ENCODE measurements at places on chromosomes 2 and 18.

- DNase-seq, result no peak
These were observed 79.8 kb upstream of the CAVIN2 start for GRCh38 chr2:191926671-191927070.

DNA sequence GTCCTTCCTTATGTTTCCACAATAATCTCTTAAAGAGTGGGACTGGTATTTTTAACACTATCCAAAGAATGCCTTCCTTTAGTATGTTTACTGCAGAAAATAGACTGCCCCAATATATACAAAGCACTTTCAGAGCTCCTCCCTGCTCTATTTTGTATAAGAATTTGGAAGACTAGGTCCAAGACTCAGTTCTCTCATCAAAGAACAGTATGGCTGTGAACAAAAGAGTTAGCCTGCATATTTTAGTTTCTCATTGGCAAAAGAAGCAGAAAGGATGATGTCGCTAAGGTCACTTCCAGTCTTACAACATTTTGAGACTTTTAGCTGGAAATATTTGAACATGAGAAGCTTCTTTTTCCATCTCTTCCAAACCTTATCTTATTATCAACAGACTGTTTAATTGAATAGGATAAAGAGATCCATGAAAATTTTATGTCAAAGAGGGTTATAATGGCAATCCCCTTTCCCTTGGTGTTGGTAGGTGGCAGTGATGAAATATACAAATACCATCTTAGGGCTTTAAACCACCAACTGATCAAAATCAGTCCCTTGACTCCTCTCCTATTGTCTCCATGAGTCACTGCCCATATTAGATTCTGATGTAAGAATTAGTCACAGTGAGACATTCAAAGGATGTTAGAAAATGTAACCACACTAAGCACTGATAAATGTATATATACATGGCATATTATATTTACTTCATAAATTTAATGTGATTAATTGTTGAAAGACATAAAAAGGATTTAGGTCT lies 266.9 kb upstream of the DSEL start:
- DNase-seq, result no peak

DNA sequence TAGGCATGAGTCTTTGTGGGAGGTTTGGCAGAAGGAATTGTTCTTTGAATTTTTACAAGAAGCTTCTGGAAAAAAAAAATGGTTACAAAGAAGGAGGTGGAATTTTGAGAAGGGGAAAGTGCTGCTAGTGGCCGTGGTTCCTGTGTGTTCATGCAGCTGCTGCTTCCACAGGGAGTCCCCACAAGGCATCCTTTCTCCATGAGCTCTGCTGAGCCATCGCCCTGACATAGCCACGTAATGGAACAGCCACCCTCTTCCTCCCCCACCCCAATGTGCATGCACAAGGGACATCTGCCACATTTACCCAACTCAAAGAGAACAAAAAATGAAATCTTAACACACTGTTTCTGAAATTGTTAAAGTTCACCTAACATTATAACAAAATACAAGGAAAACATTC lies 529.7 kb downstream of the SATB2 start:
- no peak for DNase-seq

GRCh38 chr18:76338619-76339245 lies 156.3 kb downstream of the ZNF516 start:
- no peak for DNase-seq

GRCh38 chr2:75428646-75429443 lies 131.9 kb downstream of the EVA1A start:
- DNase-seq, result no peak
